NCI-H187 treated with DMSO at 0.1 percent for 48 hours (cell line): ENCODE measurements at places on chromosomes 1 and 21.

DNA sequence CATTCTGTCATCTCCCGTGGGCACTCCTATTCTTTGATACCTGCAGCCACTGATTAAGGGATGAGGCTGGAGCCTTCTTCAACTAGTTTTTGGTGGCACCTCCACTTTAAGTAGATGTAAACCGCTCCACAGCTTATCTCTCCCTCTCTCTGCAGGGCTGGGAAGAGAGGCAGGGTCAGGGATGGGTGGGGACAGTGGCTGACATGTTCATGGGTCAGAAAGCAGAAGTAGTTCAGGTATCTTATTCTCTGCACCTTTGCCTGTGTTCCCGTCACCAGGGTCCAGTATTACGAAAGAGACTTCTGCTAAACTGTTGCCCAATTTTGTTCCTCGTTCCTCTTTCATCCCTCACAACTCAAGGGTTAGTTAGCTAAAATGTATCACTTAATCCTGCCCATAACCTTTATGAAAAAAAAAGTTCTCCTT is 51.7 kb upstream of the EDEM3 start:
- no peak for DNase-seq

DNA sequence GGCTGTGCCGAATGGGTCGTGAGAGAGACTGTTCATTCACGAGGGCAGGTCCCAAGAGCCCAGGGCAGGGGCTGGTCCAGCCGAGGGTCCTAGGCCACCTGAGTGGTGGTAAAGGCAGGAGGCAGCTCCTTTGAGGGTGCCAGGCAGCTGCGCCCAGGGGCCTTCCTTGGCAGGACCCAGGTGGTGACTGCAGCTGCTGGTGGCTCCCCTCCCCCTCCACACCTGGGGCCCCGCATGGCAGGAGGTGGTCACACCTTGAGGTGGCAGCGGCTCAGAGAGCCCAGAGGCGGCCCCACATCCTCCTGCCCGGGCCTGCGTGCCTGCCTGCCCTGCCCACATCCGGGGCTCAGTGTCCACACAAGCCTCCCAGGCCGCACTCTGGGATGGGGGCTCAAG is 9.8 kb upstream of the PLCH2 start:
- no peak for DNase-seq

- DNase-seq: peak; percentile 19
These were observed 896.3 kb downstream of the TTLL7 start for GRCh38 chr1:83102630-83103071.

GRCh38 chr21:38699048-38699447 is 106.7 kb upstream of the ETS2 start:
- no peak for DNase-seq

GRCh38 chr1:236350308-236350707 is 43.8 kb upstream of the EDARADD start:
- no peak for DNase-seq

DNA sequence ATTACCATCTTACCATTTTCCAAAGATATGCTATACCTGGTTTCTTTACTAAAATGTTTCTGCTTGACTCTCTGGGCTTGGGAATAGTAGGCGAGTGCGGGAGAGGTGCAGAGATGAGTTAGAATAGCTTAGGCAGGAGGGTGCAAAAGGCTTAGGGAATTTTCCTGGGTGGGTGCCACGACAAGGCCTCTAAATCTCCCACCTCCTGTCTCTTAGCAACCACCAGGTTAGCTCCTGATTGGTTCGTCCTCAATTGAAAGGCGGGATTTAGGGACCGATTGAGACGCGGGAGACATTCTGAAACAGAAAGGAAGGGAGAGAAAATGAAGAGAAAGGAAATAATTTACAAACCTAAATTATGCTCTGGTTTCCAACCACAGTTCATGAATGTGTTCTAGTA is 3.1 kb downstream of the ACKR1 start:
- no peak for DNase-seq

DNA sequence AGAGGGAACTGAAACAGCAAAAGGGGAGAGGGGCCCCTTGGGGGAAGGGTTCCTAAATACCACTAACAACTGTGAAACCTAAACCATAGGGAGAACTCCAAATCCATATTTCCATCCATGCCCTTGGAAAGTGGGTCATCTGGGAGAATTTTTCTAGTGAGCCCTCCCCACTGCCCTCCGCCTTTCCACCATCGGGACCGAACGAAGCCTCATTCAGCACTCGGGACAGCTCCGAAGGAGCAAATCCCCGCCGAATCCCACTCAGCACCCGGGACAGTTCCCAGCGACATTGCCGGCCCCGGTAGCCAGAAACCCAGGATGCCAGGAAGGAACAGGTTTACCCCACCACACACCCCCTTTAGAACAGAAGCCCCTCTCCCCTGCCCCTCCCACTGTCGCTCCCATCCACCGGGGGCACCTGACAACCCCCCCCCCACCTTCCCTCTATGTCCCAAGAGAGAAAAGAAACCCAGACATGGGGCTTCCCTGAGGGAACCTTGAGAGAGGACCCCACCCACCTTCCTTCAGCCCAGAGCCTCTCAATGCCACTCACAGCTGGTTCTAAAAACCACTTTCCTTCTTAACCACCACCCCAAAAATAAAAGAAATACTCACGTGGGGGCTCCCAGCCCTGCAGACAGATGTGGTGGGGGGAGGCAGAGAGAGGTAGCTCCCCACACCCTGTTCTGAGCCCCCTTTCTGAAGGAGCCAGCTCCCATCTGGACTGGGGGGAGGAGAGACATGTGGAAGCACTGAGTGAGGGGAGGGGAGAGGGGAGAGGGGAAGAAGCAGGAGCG is 4.5 kb downstream of the DLGAP3 start:
- DNase-seq: no peak
